Fibroblast of skin of back (primary cell): ENCODE measurements at places on chromosomes 1 and 21.

- no peak for DNase-seq
These were observed 87.0 kb upstream of the MAGI3 start for GRCh38 chr1:113303267-113303666.

- no peak for DNase-seq
These were observed 378.5 kb downstream of the PLPP3 start for GRCh38 chr1:56200896-56201295.

DNA sequence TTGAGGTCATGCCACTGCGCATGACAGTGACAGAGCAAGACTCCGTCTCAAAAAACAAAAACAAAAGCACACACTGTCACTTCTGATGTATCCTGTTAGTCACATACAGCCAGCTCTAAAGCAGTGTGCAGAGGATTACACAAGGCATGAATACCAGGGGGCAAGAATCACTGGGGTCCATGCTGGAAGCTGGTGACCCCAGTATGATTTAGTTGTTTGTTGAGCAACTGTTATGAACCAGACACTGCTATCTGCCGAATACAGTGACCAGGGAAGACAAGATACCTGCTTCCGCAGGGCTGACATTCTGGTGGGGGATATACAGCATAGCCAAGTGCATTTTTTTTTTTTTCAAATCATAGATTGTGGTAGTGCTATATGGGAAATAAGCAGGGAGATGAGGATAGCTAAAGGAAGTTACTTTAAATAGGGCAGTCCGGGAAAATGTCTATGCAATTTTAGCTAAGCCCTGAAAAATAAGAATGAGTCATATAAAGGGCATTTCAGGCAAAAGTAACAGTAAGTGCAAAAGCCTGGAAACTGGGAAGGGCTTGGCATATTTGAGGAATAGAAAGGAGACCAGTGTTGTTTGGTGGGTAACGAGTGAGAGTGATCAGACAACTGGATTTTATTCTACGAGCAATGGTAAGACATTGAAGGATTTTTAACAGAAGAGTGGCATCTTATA, 69.7 kb downstream of the ADSS2 start:
- DNase-seq, result peak; percentile 84

- no peak for DNase-seq
These were observed 21.9 kb upstream of the FAM3B start for GRCh38 chr21:41294548-41295231.

DNA sequence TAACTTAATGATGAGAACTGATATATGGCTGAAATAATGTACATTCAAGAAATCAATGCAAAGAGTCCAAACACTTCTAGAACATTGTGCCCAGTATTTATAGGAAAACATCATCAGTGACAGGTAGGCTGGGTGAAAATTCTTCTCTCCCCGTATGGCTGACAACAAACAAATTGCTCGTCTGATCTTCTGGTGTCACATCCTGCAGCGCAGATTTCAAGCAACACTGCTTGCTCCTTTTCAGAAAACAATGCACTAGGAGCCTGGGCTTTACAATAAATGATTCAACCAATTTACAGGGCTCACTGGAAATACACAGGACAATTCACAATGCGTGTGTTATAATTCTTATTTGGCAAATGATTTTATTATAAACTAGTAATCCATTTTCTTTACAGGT, 185.3 kb downstream of the RERE start:
- DNase-seq, result no peak
